Nephron progenitor cell (in vitro differentiated cells): ENCODE measurements at places on chromosomes 11 and 22.

DNA sequence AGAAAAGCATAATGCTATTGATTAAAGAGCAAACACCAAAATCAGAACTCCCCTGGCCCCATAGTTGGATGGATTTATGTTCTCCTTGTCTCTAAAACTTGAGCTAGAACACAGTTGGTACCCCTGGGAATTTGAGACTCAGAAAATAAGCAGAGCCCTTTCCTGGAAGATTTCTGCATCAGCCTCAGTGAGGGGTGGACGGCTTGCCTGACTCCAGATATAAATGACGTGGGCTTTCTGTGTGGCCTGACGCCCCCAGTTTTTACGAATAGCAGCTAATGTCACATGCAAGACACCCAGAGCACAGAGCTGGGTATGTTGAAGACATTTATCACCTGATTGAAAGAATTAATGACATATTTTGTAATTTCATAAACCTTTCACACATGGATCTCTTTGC lies 130.8 kb downstream of the TRIM29 start:
- no peak for DNase-seq
- H3K27ac ChIP-seq: no peak overlapping the region
- H3K36me3 ChIP-seq: no peaks in the 10 kb centered on the region
- H3K4me1 ChIP-seq: peaks cover 35% of the 10 kb centered on the region
- H3K4me3 ChIP-seq: no peak overlapping the region

DNA sequence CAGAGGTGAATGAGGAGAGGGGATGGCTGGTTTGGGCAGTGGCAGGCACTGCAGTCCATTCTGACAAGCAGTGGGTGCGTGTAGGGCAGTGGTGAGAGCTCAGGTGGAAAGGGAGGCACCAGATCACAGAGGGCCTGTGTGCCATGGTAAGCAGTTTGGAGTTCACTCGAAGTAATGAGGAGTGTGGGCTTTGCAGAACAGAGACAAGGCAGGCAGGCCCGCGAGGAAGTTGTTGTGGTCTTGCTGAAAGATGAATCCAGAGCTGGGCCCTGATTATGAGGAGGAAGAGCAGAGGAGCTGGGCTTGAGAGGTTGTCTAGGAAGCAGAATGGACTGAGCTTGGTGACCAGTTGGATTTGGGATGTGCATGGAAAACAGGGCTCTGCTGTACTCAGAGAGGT lies 1.6 kb upstream of the DNAJB13 start:
- peaks cover 6% of the 10 kb centered on the region for H3K27me3 ChIP-seq
- peaks cover 36% of the 10 kb centered on the region for H3K4me1 ChIP-seq
- peak overlapping the region; percentile 33 for H3K27ac ChIP-seq
- peaks cover 17% of the 10 kb centered on the region for H3K36me3 ChIP-seq

- no peak overlapping the region for H3K4me3 ChIP-seq
- H3K27me3 ChIP-seq: peaks cover 5% of the 10 kb centered on the region
- peaks cover 9% of the 10 kb centered on the region for H3K4me1 ChIP-seq
- no peak overlapping the region for H3K27ac ChIP-seq
- DNase-seq: no peak
These were observed 61.9 kb downstream of the BMAL1 start for GRCh38 chr11:13339195-13340153.

- H3K27ac ChIP-seq: no peak overlapping the region
- H3K36me3 ChIP-seq: peaks cover 4% of the 10 kb centered on the region
- H3K4me3 ChIP-seq: no peak overlapping the region
These were observed 87.7 kb downstream of the TECTA start for GRCh38 chr11:121188776-121189175.
